Caco-2 (cell line): ENCODE measurements at places on chromosomes 6 and 20. TPM values are rescaled to one million over a fixed set of nuclear protein-coding genes. Genes with fewer than 3 reads are reported as not detected.

Gene HLA-DQB2
- total RNA-seq: not detected in 2 replicates

Gene PRL
- not detected in 2 replicates for total RNA-seq

Gene CDSN
- total RNA-seq: not detected in 2 replicates

Gene HMGCLL1
- 0.19 TPM in 1 of 2 replicates, not detected in the other for total RNA-seq

Gene RIMS1
- 3.4 and 4.4 TPM in 2 replicates for total RNA-seq

Gene TINAG
- total RNA-seq: not detected in 2 replicates

- no peak for DNase-seq
Observed at GRCh38 chr6:129632172-129632613, 77.8 kb downstream of the ARHGAP18 start.

DNA sequence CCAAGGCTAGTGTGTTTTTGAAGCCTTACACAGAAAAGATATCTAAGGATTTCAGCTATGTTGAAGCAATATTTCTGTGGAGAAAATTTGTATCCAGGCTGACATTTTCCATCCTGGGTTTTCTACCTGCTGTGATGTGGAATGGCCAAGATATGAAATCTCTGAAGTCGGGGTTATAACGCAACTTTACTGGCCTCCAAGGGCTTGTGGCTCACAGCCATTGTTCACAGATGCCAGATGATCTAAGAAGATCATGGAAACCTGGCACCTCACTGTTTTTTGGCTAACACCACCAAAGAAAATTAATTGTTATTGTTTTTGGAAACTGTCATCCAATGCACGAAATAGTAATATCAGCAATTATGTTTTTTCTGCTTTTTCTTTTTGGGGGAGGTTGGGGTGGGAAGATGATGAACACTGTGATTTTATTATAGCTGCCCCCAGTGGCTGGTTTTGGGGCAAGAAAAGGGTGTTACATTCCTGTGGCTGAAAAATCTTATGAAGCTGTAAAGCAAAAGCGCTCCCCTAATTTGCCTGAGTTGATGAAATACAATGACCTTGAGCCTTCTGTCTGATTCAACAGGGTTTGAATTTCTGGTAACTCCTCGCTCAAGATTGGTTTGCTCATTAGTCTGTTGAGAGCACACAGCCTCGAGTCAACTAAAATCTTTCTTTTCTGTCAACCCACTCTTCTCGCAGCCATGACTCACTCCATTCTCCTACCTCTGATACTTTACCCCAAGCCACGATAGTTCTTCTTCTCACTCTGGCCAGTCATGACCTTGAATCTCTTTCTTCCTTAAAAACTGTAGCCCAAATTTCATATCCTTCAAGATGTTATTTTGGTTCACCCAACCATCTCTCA, 236.7 kb downstream of the PAX1 start:
- no peak for DNase-seq

GRCh38 chr6:84763886-84764331, 489 bp downstream of the TBX18 start:
- DNase-seq: no peak

- DNase-seq: no peak
Observed at GRCh38 chr6:127924440-127924839, 23.6 kb upstream of the THEMIS start.

DNA sequence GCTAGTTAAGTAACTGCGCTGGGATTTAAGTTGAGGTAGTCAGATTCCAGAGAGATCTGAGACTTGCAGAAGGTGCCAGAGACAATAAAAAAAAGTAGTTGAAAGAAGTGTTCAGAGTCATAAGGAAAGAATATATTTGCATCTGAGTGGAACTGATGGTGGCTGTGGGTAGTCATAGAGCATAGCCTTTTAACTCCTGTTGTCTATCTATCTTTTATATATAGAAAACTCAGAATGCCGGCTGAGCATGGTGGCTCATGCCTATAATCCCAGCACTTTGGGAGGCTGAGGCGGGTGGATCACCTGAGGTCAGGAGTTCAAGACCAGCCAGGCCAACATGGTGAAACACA, 62.0 kb downstream of the CARMIL1 start:
- no peak for DNase-seq

- no peak for DNase-seq
Observed at GRCh38 chr6:45026003-45026516, 302.1 kb upstream of the RUNX2 start.

DNA sequence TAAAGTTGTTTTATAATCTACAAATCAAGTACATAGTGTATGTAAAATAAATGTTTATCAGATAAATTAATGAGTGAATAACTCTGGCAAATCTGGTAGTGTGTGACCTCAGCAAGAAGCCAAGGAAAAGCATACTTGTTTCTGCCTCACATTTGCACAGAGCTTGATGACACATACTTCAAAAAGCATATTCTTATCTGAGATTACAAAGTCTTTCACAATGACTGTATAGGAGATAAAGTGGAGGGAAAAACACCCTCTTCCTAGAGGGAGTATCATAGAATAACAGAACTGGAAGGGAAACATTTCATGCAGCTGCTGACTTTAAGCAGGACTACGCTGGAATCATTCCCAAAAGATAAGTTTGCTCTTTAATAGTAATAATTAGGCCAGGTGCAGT, 28.1 kb upstream of the AKAP7 start:
- DNase-seq: peak; percentile 51

DNA sequence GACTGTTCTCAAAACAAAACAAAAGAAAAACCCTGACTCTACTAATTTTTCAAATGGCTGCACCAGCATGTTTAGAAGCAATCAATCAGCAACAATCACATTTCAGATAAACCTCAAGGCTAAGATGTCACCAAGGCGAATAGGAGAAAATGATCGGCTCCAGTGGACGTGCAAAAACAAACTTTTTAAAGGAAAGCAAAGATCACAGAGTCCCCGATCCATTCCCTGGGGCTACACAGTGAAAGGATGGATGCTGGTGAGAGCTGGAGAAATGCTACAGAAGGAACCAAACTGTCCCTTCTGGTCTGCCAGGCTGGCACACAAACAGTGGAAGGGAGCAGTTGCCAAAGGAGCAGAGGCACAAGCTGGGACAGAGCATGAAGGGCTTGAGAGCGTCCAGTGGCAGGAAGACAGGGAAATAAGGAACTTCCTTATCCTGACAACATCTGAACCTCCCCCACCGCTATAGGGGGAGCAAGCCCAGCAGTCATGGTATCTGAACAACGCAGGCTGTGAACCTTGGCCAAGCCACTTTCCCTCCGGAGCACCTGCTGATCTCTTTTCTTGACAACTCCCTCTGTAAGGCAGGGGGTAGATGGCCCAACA, 73.7 kb upstream of the HIVEP1 start:
- DNase-seq: no peak
